ENCODE measurements at places on chromosomes 12 and 14.

- peak; percentile 86 for DNase-seq
Observed at GRCh38 chr12:50070314-50071060, 13.1 kb downstream of the ASIC1 start.

- no peak for DNase-seq
Observed at GRCh38 chr12:93638954-93639353, 38.2 kb upstream of the CRADD start.

GRCh38 chr12:1499351-1499750 is 95.0 kb downstream of the FBXL14 start:
- DNase-seq = no peak

DNA sequence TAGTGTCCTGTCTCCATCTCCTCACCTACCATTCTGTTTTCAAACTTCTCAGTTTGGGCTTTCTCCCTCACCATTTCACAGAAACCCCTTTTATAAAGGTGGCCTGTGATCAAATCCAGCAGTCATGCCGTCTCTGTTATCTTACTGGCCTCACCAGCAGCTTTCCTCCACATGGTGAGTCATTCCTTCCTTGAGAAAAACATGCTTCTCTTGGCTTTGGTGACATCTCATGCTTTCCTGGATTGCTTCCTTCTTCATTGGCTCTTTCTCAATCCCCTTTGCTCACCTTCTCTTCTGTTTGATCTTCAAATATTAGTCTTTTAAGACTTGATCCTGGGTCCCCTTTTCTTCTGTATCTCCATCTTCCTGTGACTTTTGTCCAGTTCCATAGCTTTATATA is 164.9 kb downstream of the ANO4 start:
- DNase-seq = peak; percentile 7

GRCh38 chr12:15268927-15269552 is 47.8 kb upstream of the RERG start:
- peak; percentile 56 for DNase-seq

- no peak for DNase-seq
Observed at GRCh38 chr12:127531542-127531941, 735.4 kb upstream of the TMEM132C start.

DNA sequence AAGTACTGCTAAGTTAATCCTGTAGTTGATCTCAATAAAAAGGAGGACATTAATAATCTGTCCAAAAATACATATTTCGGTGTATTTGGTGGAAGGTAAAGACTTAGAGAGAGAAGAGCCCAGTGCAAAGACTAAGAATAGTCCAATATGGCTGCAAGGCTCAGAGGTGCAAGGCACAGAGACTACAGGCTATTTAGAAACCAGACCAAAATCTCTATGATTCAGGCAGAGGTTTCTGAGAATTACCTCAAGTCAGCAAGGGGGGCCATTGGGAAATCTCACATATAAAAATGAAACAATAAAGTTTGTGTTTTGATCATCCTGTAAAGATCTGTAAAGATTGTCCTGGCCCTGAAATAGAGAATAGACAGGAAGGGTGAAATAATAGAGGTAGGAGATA is 1173.0 kb downstream of the VRK1 start:
- DNase-seq = no peak

GRCh38 chr12:105359856-105360255 is 29.4 kb downstream of the C12orf75 start:
- DNase-seq = no peak

- no peak for DNase-seq
Observed at GRCh38 chr12:99170461-99170860, 477.1 kb upstream of the GARIN6 start.

GRCh38 chr12:99712281-99712680 is 64.7 kb downstream of the GARIN6 start:
- no peak for DNase-seq

GRCh38 chr14:64563696-64564095 is 13.9 kb downstream of the PPP1R36 start:
- no peak for DNase-seq

- DNase-seq = no peak
Observed at GRCh38 chr14:93010522-93011140, 87.7 kb downstream of the CHGA start.

- no peak for DNase-seq
Observed at GRCh38 chr14:75551021-75551420, 27.4 kb upstream of the FLVCR2 start.

- no peak for DNase-seq
Observed at GRCh38 chr12:124501112-124501561, 66.3 kb downstream of the NCOR2 start.

DNA sequence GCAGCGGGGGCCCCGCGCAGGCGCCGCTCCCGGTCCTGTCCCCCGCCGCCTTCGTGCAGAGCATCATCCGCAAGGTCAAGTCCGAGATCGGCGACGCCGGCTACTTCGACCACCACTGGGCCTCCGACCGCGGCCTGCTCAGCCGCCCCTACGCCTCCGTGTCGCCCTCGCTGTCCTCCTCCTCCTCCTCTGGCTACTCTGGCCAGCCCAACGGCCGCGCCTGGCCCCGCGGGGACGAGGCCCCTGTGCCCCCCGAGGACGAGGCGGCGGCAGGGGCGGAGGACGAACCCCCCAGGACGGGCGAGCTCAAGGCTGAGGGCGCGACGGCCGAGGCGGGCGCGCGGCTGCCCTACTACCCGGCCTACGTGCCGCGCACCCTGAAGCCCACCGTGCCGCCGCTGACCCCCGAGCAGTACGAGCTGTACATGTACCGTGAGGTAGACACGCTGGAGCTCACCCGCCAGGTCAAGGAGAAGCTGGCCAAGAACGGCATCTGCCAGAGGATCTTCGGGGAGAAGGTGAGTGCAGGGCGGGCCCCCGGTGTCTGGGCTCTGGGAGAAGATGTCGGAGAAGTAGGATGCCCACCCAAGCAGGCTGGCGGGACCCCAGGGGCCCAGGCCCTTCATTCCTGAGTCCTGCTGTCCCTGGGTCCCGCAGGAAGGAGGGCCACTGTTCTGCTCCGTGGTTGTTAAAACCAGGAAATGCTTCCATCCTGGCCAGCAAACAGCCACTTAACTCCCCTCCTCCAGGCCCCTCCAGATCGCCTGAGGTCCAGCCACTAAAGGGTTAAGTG is 48.4 kb downstream of the PHETA1 start:
- no peak for DNase-seq

- no peak for DNase-seq
Observed at GRCh38 chr12:6203601-6204000, 3.4 kb downstream of the CD9 start.

GRCh38 chr12:62251609-62251958 is 8.6 kb upstream of the USP15 start:
- DNase-seq = no peak

DNA sequence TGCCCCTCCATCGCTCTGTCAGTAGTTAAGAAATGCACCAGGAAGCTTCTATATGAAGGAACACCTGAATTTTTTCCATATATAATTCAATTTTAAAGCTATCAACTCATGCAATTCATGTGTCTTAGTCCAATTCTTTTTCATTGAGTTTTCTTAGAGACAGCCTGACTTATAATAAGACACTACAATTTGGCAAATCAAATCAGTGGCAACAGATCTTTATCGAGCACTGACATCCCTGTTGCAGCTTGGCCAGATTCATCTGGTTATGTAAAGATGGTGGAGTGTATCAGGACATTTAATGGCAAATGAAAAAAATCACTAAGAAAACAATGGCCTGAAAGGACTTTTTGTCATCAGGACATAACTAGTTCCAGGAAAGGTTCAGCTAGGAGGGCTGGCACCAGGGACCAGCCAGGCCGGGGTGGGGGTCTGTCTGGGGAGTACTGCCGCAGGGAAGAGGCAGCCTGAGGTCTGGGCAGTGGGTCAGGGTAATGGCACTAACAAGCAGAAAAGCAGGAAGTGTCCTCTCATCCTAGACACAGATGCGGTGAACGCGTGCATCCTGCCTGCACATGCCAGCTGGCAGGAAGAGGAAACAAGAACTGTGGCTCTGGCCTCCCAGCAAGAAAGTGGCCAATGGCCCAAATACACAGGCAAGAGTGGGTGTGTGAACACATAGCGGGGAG is 100.5 kb upstream of the LMNTD1 start:
- no peak for DNase-seq

DNA sequence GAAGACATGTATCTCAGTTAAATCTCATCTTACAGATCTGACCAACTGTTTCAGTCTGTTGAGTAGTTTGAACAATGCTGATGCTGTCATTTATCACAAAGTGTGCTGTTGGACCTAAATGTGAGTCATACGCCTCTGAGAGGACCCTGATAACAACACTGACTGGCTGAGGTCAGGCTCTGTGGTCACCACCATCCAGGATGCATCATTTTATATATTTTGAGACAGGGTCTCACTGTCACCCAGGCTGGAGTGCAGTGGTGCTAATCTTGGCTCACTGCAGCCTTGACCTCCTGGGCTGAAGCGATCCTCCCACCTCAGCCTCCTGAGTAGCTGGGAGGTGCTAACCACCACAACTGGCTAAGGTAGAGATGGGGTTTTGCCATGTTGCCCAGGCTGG is 181.0 kb upstream of the RGS6 start:
- DNase-seq = no peak

GRCh38 chr14:53953002-53953827 is 3.4 kb downstream of the BMP4 start:
- peak; percentile 88 for DNase-seq

DNA sequence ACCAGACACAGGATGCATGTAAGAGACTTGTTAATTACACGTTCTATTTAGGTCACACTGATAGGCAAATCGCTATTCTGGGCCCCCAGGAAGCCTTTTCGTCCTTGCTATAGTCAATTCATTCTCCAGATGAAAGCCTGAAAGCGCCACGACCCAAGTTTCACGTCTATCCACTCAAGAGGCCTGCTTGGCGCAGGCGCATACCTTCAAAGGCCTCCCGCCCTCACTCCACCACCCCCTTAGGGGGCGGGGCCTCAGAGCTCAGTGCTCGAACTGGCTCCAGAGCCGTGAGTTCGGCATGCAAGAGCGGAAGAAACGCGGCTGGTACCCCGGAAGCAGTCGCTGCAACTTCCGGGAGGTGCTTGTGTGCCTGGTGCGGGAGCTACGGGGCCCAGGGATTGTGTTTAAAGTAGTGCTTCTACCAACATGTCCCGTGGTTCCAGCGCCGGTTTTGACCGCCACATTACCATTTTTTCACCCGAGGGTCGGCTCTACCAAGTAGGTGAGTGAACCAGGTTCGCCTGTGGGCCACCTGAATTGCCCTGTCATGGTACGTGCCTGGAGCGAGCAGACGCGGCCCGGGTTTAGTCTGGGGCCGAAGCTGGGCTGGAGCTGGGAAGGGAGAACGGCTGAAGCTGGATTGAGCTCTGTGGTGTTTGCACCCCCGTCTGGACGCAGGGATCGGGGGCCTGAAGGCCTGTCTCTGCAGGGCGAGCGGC is at the start of gene PSMA6:
PSMA6 (plus strand) TSS at position 332 of the 719 bp plus-strand sequence; CDS start at position 427, 95 bp downstream.
- DNase-seq = peak; percentile 100

- peak; percentile 46 for DNase-seq
Observed at GRCh38 chr12:110176745-110177144, 52.6 kb downstream of the IFT81 start.

- peak; percentile 56 for DNase-seq
Observed at GRCh38 chr14:71497645-71498086, 434.6 kb upstream of the RGS6 start.

DNA sequence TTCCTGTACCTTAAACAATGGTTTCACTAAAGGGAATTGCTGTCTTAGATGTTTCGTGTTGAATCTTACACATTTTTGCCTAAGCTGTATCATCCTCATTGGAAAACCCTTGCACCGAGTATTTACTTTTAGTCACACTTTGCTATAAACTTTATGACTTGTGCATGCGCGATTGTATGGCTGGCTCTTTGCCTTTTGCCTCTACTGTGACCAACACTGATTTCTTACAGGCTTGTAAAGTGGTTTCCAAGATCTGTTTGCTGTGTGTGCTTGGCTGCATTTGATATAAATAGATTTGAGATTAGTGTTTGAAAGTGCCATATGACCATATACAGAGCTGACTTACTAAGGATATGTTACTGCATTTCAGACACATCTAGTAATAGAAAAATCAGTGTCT is 40.5 kb downstream of the RASSF3 start:
- peak; percentile 97 for DNase-seq

- no peak for DNase-seq
Observed at GRCh38 chr14:75568791-75569190, 9.6 kb upstream of the FLVCR2 start.

- no peak for DNase-seq
Observed at GRCh38 chr12:2588345-2588744, 206.4 kb upstream of the FKBP4 start.

DNA sequence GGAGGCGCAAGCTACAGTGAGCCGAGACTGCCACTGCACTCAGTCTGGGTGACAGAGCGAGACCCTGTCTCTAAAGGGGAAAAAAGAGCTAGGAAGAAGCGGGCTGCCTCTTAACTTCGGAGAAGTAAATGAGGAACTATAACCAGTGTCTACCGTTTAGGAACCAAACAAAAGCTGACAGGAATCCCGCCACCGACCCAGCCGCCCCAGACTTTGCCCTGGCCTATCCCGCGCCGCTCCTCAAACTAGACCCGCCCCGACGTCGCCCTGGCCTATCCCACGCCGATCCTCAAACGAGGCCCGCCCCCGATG is 568 bp upstream of the SIVA1 start:
- DNase-seq = no peak

- no peak for DNase-seq
Observed at GRCh38 chr12:49925433-49926204, 21.9 kb upstream of the FAIM2 start.

DNA sequence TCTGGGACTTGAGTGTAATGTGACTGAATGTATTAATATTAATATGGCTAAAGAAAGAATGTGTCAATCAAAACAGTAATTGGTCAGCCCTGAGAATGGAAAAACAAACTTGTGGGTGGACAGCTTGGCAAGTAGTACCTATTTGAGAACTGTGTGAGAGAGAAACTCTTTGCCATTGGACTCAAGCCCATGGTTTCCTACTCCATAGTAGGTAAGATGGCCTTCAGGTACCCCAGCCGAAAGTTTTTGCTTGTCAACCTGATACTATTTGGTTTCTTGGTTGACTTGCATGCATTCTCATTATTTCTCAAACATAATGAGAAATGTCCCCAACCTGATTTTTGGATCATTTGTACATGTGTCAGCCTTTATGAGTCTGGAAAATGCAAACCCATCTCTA is 391.1 kb downstream of the MDGA2 start:
- DNase-seq = no peak

DNA sequence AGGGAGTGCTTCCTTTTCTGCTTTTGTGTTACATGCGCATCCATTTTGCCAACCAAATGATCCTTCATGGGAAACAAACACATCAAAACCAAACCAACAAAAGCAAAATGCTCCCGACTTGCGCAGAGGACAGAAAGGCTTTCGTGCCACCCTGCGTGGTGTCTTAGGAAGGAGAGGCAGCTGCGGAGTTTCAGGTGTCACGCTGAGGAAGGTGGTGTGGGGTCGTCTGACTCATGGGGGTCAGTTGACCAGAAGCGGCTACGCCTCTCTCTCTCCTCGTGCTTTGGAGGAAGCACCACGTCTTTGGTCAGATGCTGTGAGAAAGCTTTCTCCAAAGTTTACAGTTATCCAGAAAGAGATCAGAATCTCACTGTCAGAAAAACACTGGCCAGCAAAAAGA is 7.9 kb downstream of the EMP1 start:
- no peak for DNase-seq

All from PC-3 (cell line).